ENCODE measurements at places on chromosomes 1 and 21. TPM values are rescaled to one million over a fixed set of nuclear protein-coding genes. Genes with fewer than 3 reads are reported as not detected.

GRCh38 chr1:89309828-89310227 lies 37.2 kb upstream of the GBP5 start:
- H3K27ac ChIP-seq = no peak overlapping the region
- no peaks in the 10 kb centered on the region for H3K27me3 ChIP-seq
- peaks cover 65% of the 10 kb centered on the region for H3K4me1 ChIP-seq
- DNase-seq = no peak

DNA sequence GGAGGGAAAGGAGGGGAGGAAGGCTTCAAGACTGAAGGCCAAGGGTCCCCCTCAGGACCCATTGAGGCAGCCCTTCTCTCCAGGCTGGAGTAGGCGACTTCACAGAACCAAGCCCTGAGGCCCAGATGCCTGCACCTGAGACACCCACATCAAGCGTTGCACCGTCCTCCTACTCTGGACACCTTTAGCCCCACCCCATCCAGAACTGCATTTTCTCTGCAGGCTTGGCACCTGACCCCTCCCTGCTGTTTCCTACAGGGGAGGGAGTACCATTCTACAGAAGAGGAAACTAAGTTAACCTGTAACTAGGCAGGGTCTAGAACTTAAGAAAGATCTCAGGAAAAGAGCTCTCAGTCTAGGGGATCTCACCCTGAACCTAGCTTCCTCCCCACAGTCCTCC lies 12.0 kb downstream of the PEF1 start:
- DNase-seq = peak; percentile 1
- H3K27me3 ChIP-seq = no peaks in the 10 kb centered on the region
- H3K36me3 ChIP-seq = peaks cover 74% of the 10 kb centered on the region

DNA sequence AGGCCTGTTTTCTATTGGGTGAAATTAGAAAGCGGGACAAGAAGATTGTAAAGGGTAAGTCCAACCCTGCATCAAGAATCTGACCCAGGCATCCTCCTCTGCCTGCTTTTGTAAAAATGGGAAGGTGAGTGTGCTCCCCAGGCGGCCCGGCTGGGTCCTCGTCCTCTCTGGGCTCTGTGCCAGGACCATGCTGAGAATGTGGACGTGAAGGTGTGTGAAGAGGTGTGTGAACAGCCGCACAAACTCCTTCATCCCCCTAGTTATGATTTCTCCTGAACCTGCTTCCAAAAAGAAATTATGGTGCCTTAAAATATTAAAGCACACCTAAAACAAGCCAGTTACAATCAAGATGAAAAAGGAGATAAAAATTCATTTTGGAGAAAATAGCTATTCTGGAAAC lies 185.7 kb downstream of the IGSF21 start:
- H3K27ac ChIP-seq = no peak overlapping the region
- H3K4me3 ChIP-seq = no peak overlapping the region
- no peaks in the 10 kb centered on the region for H3K36me3 ChIP-seq
- no peaks in the 10 kb centered on the region for H3K4me1 ChIP-seq
- no peak for DNase-seq
- no peaks in the 10 kb centered on the region for H3K27me3 ChIP-seq

- H3K4me1 ChIP-seq = peaks cover 3% of the 10 kb centered on the region
- no peaks in the 10 kb centered on the region for H3K27me3 ChIP-seq
- no peak overlapping the region for H3K27ac ChIP-seq
- H3K36me3 ChIP-seq = no peaks in the 10 kb centered on the region
These were observed 10.4 kb upstream of the CELA3B start for GRCh38 chr1:21966247-21967000.

DNA sequence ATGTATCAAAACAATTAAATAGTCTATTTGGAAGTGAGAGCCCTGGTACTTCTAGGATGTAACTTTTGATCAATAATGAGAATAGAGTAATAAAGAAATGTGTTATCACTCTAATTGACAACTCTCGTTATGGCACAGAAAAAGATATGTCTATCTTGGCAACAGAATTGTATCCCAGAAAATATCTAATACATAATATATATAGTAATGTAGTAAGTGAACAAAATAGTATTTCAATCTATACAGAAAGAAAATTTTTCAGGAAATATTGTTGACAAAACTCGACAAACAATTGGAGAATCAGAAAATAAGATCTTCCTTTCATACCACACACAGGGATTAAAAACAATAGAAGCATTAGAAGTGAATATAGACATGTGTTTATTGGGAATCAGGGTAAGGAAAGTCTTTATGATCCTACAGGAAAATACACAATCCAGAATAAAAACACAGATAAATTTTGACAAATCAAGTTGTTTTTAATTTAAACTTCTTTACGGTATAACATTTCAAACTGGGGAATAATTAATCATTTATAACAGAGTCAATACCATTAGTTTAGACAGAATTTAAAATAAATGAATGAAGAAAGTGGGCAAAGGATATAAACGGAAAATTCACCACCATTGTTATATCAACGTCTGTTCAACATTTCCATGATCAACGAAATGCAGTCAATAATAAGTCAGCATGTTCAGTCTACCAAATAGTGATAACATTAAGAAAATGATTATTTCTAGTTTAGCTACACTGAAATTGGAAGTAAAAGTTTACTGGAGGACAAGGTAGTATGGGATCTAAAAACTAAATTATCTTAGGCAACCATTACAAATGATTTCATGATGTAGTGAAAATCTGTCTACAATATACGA lies 1526.5 kb upstream of the TPTE start:
- H3K4me3 ChIP-seq = no peak overlapping the region
- H3K4me1 ChIP-seq = no peaks in the 10 kb centered on the region
- H3K36me3 ChIP-seq = no peaks in the 10 kb centered on the region
- no peak for DNase-seq
- H3K27ac ChIP-seq = no peak overlapping the region

- H3K4me1 ChIP-seq = no peaks in the 10 kb centered on the region
- H3K36me3 ChIP-seq = no peaks in the 10 kb centered on the region
These were observed 200.1 kb upstream of the DAB1 start for GRCh38 chr1:57623791-57624538.

- no peaks in the 10 kb centered on the region for H3K27me3 ChIP-seq
- H3K36me3 ChIP-seq = no peaks in the 10 kb centered on the region
- H3K27ac ChIP-seq = no peak overlapping the region
- no peak for DNase-seq
- no peak overlapping the region for H3K4me3 ChIP-seq
These were observed 1.3 kb upstream of the DOCK7 start for GRCh38 chr1:62689524-62689923.

DNA sequence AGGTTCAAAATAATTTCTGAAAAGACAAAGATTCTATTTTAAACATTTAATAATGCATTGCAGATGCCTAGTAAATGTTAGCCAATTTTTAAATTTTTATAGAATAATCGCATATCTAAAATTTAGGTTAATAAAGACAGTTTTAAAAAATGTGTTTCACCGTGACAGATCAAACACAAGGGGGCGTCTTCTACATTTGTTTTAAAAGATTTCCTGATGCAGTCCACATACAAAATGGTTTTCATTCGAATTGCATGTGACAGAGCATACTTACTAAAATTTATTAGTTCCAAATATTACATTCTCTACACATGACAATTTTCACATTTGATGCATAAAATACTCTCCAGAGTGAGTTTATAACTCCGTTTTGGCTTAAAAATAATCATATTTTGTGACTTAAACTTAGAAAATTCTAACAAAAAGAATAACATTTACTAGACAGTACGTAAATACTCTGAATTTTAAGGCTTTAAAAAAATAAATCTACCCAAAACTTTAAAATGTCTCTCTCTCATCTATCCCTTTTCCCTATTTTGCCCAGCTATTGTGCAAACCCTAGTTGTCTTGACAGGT lies 75.5 kb downstream of the ADAMTS1 start:
- DNase-seq = no peak
- no peaks in the 10 kb centered on the region for H3K4me1 ChIP-seq
- H3K4me3 ChIP-seq = no peak overlapping the region
- H3K27me3 ChIP-seq = no peaks in the 10 kb centered on the region

AHCTF1 gene
- 55.1 TPM for total RNA-seq

- peaks cover 25% of the 10 kb centered on the region for H3K27me3 ChIP-seq
- H3K36me3 ChIP-seq = no peaks in the 10 kb centered on the region
- peaks cover 10% of the 10 kb centered on the region for H3K4me1 ChIP-seq
These were observed at the start of gene ARHGEF11 for GRCh38 chr1:157045250-157046218. TSS of gene ARHGEF11 (minus strand) at chr1:157045742. CDS start at chr1:157044330, 1,412 bp downstream.

CCDC185 gene
- total RNA-seq = not detected

- no peaks in the 10 kb centered on the region for H3K27me3 ChIP-seq
- DNase-seq = no peak
- no peak overlapping the region for H3K27ac ChIP-seq
- no peaks in the 10 kb centered on the region for H3K4me1 ChIP-seq
- H3K36me3 ChIP-seq = no peaks in the 10 kb centered on the region
- H3K4me3 ChIP-seq = no peak overlapping the region
These were observed 71.5 kb downstream of the DISP1 start for GRCh38 chr1:222886194-222886854.

AMY2A gene
- total RNA-seq = not detected

DNA sequence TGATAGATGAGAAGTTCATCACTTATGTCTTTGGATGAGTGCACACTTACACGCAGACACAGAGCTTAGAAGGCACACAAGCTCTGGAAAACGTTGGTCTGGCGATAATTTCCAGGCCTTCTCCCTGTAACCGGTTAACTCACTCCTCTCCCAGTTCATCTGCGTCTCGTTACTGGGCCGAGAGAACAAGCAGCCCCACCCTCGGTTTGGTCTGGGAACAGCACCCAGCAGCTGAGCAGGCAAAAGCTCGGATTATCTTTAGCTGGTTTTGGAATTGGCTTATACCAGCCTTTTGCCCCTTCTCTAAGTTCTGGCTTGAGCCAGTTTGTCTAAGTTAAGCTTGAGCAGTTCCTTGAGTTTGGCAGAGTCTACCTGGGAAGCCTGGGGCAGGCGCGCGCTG lies 27.3 kb upstream of the COL6A1 start:
- H3K4me1 ChIP-seq = no peaks in the 10 kb centered on the region
- no peak overlapping the region for H3K27ac ChIP-seq
- no peak for DNase-seq
- H3K4me3 ChIP-seq = no peak overlapping the region

DNA sequence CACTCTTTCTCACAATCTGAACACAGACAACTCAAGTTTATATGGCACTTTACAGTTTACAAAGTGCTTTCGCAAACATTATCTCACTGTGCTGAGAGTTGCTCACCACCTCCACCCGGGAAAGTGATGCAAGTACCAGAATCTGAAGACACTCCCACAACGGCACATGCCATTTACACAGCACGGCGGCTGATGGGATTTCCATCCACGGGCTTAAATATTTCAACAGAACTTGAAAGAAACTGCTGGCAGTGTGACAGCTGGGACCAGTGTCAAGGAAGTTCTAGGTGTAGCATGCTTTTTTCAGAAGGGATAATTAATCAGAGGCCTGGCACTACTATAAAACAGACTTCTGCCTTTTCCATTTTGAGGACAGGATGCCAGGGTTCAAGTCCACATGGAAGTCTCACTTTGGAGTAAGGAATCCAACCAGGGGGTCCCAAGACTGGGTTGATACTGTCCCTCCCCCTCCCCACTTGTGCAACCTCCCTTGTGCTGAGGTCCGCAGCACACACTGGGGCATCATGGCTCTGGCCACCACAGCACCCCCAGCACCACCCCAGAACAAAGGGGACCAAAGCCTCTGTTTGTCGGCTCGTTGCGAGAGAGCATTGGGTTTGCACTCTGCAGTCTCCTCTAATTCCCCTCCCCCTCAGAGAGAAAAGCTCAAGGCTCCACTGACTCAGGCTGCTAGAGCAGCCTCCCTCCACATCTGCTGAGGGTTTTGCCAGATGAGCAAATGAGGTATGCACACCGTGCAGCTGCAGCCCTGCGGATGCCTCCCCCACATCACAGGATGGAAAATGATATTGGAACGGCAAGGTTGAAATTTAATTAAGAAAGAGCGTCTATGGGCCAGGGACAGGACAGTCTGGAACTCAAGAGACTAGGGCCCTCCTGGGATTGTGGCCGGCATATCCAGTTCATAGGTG lies 154.9 kb downstream of the TGFBR3 start:
- H3K27me3 ChIP-seq = no peaks in the 10 kb centered on the region
- H3K4me1 ChIP-seq = peaks cover 42% of the 10 kb centered on the region
- H3K4me3 ChIP-seq = no peak overlapping the region
- peaks cover 14% of the 10 kb centered on the region for H3K36me3 ChIP-seq

DNA sequence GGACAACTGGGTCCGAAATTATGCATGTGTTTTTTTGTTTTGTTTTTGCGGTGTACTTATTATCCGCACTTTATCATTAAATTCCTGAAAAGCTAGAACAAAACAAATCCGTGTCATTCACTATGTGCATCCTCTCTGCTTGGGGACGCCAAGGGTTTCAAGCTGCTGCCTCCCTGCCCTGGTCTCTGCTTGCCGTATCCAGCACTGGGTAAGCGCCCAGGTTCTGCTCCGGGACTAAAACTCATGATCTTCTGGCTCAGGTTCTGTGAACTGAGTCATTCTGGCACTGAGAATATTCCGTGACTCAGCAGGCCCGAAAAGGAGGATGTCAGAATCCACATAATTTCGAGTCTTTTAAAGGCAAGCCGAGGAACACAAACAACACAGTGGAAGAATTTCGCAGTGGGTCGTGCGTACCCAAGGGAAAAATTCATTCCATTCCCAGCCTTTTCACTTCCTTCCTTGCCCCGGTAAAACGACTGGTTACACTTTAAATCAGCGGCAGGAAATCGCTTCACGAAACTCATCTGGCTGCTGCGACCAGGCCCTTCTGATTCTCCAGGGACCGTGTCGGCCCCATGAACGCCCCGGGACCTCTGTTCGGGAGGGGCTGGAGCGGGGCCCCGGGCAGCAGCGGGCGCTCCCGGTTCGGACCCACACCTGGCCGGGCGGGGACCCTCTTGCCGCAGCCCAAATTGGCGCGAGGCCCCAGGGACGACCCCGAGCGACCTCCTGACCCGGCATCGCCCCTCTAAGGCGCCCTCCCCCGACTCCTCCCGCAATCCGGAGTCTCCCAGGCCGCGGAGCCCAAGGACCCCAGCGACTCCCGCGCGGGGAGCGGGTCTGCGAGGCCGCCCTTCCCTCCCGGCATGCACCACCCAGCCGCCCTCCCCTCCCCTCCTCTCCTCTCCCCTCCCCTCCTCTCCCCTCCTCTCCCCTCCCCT lies 746 bp upstream of the LAMC1 start:
- peaks cover 30% of the 10 kb centered on the region for H3K27me3 ChIP-seq
- H3K27ac ChIP-seq = no peak overlapping the region
- H3K4me3 ChIP-seq = no peak overlapping the region
- DNase-seq = no peak

GRCh38 chr1:235240960-235241359 lies 79.9 kb upstream of the RBM34 start:
- peaks cover 6% of the 10 kb centered on the region for H3K36me3 ChIP-seq
- peaks cover 40% of the 10 kb centered on the region for H3K4me1 ChIP-seq
- no peaks in the 10 kb centered on the region for H3K27me3 ChIP-seq
- DNase-seq = no peak

GRCh38 chr1:226643177-226643576 lies 94.6 kb downstream of the STUM start:
- H3K4me1 ChIP-seq = peaks cover 60% of the 10 kb centered on the region
- H3K36me3 ChIP-seq = peaks cover 68% of the 10 kb centered on the region
- no peak overlapping the region for H3K4me3 ChIP-seq
- no peaks in the 10 kb centered on the region for H3K27me3 ChIP-seq
- H3K27ac ChIP-seq = peak overlapping the region; percentile 42
- DNase-seq = no peak

All from CD4-positive, alpha-beta memory T cell (primary cell).